ENCODE measurements at places on chromosomes 2 and 18. TPM values are rescaled to one million over a fixed set of nuclear protein-coding genes. Genes with fewer than 3 reads are reported as not detected.

GRCh38 chr18:77144451-77145118, 12.0 kb upstream of the MBP start:
- H3K4me3 ChIP-seq, result no peak overlapping the region
- peaks cover 34% of the 10 kb centered on the region for H3K4me1 ChIP-seq
- no peaks in the 10 kb centered on the region for H3K27me3 ChIP-seq
- no peak overlapping the region for H3K27ac ChIP-seq

GRCh38 chr2:61247204-61247812, 85.3 kb downstream of the C2orf74 start:
- no peak overlapping the region for H3K4me3 ChIP-seq
- peaks cover 20% of the 10 kb centered on the region for H3K36me3 ChIP-seq
- H3K27ac ChIP-seq, result no peak overlapping the region
- no peaks in the 10 kb centered on the region for H3K4me1 ChIP-seq
- no peak for DNase-seq

The SULT1C4 gene
- total RNA-seq, result not detected

The GPR35 gene
- 8.4 TPM for total RNA-seq

The ADGRF3 gene
- 2.6 TPM for total RNA-seq

Measured in CD8-positive, alpha-beta memory T cell (primary cell).